Activated CD4-positive, alpha-beta T cell treated with anti-CD3 and anti-CD28 coated beads, Interleukin-2, amount 50 U/mL, for 1 hour (primary cell): ENCODE measurements at places on chromosomes 7 and 10.

DNA sequence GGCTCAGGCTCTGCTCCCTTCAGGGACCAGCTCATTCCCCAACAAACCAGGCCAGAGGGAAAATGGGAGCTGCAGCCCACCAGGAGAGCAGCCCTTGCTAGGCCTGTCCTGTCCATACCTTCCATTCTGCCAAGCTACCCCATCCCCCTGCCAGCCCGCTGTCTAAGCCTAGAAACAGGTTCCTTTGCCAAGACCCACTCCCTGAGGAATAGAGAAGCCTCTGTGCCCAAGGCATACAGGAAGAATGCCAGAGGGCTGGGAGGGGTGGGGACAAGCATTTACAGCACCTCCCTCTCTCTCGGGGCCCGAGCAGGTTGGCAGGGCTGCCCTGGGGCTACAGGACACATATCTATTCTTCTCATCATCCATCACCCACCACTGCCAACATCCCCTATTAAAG is 178.3 kb downstream of the GRID1 start:
- DNase-seq = no peak

- no peak for DNase-seq
Measured at GRCh38 chr10:108716352-108716751, 1207.0 kb downstream of the XPNPEP1 start.

- DNase-seq = no peak
Measured at GRCh38 chr10:107865691-107866090, 701.2 kb upstream of the SORCS1 start.

DNA sequence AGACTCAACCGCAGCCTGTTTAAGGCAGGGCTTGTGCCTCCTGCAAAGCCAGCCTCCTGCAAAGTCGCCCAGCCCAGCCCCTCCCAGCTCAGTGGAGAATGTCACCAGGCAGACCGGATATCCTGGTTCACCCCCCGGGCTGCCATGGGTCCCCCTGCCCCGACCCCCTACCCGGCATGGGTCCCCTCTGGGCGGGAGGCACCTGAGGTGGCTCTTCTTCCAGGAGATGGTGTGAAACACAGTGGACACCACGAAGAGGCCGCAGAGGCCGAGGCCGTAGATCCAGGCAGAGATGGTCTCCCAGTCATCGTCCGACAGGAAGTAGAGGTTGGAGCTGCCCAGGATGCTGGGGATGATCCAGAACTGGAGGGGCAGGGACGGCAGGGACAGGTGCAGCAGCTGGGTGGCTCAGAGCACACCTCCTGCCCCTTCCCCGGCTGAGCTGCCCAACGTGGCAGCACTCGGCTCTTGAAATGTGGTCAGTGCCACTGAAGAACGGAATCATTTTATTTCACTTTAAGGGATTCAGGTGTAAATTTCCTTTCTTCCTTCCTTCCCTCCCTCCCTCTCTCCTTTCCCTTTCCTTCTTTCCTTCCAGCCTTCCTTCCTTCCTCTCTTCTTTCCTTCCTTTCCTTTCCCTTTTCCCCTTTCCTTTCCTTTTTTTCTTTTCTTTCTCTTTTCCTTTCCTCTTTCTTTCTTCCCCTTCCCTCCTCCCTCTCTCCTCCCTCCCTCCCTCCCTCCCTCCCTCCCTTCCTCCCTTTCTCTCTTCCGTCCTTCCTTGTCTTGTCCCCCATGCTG is 36.7 kb upstream of the RADIL start:
- DNase-seq = no peak

DNA sequence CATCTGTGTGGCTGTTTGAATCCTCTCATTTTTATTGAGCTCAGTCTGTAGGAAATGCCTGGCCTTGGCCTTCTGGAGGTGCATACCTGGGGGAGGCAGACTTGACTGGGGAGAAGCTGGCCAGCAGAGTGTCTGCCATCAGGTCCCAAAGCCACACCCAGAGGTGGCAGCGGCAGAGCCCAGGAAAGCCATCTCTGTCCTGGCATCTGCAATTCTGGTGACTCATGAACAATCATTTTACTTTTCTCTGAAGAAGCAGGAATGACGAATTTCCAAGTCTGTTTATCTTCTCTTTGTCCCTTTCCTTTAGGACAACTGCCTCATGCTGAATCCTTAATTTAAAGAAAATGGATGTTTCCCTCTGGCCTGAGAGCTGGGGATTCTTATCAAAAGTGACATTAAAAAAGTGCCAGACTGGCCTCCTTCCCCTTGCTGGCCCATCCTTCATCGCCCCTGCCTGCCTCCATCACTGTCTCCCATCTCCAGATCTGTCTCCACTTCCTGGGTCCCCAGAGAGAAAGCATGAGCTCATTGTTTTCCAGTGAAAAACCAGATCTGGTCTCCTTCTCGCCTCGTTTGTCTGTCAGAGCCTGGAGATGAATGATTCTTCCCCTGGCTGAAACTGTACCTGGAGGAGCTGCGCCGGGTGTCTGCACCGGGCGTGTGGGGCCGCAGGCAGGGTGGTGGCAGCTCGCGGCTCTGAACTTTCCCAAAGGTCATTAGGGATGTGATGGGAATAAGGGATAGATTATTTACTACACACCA is 124.5 kb downstream of the TMEM178B start:
- DNase-seq = no peak

- no peak for DNase-seq
Measured at GRCh38 chr7:96910486-96910885, 94.9 kb upstream of the DLX6 start.

DNA sequence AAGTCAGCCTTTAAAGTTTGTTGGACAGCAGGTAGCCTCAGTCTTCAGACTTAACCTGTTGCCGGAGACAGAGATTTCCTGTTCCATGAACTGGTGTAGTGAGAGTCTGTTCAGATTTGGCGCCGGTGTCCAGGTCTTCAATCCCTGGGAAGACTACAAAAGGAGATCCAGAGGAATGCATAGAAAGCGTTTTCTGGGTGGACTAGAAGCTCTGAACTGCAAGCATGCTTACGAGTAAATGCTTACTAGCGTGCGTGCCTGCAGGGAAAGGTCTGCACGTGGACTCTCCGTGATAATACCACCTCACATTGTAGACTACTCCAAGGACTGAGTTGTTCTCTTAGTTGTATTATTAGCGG is 878 bp downstream of the GLRX3 start:
- DNase-seq = no peak

DNA sequence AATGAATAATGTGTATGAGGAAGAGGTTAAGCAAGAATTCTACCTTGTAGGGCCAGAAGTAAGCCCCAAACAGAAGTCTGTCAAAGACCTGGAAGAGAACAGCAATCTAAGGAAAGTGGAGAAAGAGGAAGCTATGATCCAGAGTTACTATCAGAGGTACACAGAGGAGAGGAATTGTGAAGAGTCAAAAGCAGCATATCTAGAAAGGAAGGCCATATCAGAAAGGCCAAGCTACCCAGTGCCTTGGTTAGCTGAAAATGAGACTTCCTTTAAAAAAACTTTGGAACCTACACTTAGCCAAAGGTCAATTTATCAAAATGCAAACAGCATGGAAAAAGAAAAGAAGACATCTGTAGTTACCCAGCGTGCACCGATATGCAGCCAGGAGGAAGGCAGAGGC is 42.7 kb upstream of the GAD2 start:
- DNase-seq = no peak

- DNase-seq = no peak
Measured at GRCh38 chr7:37286454-37286832, 162.2 kb downstream of the ELMO1 start.

DNA sequence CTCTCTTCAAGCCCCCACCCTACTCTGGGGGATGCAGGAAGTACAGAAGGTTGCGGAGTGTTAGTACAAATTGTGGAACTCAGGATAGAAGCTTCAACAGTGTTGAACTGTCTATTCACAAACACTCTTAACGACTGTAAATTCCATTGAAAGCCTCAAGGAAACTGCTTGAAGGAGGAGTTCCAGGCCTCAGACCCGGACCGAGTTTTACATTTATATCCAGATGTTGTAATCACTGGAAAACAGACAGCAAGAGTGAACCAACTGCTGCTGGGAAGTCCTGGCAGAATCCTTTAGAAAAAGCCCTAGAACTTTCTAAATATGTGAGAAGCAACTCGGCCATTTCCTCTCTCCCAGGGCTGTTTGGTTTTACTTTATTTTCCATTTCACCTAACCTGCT is 84.1 kb upstream of the LRRC18 start:
- no peak for DNase-seq

GRCh38 chr7:99027841-99028240 is 116.1 kb downstream of the SMURF1 start:
- DNase-seq = no peak

- DNase-seq = no peak
Measured at GRCh38 chr7:94049615-94050014, 45.5 kb upstream of the BET1 start.

- no peak for DNase-seq
Measured at GRCh38 chr10:70562036-70562755, 40.3 kb downstream of the PRF1 start.

DNA sequence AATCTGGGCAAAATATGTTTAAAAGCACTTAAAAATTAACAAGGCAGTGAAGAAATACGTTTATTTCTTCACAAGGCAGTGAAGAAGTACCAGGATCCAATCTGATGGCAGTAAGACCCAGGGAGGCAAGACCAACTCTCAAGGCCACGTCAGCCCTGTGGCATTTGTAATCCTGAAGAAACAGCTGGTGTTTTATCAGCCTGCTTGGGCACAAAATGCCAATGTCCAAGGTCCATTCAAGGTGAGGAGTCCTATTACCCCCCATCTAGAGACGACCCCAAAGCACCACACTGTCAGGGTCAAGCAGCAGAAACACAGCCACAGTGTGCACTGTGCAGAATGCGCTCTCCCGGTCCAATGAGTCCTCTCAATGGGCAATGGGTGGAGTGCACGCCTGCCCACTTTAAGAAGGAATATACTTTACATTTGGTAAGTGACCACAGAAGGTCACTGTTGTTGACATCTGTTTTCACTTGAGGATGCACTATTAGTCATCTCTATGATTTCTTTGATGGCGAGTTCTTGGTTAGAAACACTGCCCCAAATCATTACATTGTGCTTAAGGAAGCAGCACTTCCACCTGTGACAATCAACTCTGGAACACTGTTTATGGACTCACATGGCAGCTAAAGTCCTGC is 12.8 kb downstream of the CPXM2 start:
- no peak for DNase-seq

DNA sequence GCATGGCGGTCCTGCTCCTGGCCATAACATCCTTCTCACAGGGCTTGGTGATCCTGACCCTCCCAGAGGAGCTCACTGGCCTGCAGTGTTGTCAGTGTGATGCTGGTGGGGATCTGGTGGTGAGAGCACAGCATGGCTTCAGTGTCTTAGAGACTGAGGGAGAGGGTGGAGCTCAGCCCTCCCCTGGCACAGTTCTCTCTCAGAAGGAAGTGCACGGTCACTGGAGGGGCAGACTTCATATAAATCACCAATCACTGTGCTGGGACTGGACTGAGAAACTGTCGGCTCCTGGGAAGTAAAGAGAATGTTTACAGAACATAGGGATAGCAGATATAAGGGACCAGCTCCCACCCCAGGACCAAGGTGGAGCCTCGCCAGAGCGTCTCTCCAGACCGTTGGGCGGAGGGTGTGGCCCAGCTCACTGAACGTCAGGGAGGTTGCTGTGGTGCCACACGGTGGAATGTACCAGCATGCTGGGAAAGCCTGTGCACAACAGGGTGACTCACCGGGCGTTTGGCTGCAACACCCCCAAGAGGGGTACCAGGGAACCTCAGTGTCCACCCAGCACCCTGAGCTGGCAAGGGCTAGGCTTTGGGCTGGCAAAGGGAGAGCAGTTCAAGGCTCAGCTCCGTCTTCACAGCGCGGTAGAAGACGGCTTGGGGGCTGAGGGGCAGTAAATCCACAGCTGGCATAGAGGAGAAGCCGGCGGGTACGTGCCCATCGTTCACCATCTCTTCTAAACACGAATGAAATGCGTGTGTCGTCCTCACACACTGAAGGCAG is 8.8 kb upstream of the GET4 start:
- no peak for DNase-seq
